ENCODE measurements at places on chromosomes 13 and 19. TPM values are rescaled to one million over a fixed set of nuclear protein-coding genes. Genes with fewer than 3 reads are reported as not detected.

ZNF846 gene
- total RNA-seq, result 26.0 TPM

ACER1 gene
- total RNA-seq, result not detected

APOC1 gene
- 330 TPM for total RNA-seq

- no peak for DNase-seq
These were observed 13.4 kb upstream of the SYT5 start for GRCh38 chr19:55193481-55193880.

- DNase-seq, result no peak
These were observed 7.0 kb downstream of the PDCD2L start for GRCh38 chr19:34411216-34411615.

- DNase-seq, result no peak
These were observed 9.6 kb downstream of the CEBPA start for GRCh38 chr19:33292595-33293254.

- DNase-seq, result no peak
These were observed 56.0 kb upstream of the MYO16 start for GRCh38 chr13:108573455-108573854.

DNA sequence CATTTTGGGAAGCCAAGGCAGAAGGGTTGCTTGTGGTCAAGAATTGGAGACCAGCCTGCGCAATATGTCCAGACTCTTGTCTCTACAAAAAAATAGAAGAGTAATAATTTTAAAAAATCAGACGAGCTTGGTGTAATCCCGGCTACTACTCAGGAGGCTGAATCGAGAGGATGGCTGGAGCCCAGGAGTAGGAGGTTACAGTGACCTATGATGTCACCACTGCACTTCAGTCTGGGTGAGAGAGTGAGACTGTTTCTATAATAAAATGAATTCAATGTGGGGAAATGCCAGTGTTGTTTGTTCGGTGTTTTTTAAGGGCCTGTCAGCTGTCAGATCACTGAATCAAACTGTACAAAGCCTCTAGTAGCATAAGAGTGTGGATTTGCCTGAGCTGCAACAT lies 1.2 kb upstream of the FBXL3 start:
- peak; percentile 10 for DNase-seq

DNA sequence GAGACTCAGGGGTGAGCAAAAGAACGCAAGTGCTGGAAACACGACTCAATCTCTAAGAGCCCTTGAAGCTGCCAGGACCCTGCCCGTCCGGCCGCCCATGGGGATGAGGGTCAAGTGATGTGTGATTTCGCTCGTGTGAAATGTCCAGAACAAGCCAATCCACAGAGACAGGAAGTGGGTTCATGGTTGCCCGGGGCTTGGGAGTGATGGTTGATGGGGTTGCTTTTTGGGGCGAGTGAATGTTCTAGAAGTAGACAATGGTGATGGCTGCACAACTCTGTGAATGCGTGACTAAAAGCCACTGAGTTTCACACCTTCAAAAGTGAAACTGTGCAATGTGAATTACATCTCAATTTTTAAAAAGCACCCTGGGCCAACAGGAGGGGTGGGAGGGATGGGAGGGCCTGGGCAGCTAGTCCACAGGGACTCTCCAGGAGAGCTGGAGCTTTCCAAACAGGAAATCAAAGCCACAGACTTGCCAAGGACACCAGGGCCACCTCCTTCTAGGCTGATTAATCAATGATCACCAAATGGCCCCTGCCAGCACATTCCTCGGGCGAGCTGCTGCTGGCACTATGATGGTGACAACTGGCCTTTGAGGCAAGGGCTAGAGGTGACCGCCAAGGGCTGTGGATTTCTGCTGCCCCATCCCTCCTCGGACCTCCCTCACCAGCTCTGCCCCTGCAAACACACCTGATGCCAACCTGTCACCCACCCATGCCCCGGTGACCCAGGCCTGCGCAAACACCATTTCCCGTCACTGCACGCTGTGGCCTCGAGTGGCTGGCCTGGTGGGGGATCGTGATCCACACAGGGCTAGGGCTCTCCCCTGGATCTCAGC lies 14.0 kb downstream of the DPP9 start:
- DNase-seq, result no peak

Data from hepatocyte (in vitro differentiated cells).